ENCODE measurements at places on chromosomes 3 and 15. TPM values are rescaled to one million over a fixed set of nuclear protein-coding genes. Genes with fewer than 3 reads are reported as not detected.
A peak's percentile ranks its signal among the peaks of the same experiment; 100 is the strongest.

DNA sequence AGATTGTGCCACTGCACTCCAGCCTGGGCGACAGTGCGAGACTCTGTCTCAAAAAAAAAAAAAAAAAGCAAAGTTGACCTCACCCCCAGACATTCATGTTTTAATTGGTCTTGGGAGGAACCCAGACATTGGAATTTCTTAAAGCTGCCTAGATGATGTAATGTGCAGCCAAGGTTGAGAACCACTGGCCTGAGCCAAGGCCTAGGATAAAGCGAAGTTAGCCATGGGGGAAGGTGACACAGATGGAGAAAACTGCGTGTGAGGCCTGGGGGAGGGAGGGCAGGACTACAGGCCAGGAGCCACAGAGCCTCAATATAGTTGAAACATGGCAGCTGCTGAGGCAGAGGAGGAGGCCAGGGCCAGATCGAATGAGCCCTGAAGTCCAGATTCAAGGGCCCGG lies 21.0 kb downstream of the GLB1 start:
- no peak for DNase-seq

DNA sequence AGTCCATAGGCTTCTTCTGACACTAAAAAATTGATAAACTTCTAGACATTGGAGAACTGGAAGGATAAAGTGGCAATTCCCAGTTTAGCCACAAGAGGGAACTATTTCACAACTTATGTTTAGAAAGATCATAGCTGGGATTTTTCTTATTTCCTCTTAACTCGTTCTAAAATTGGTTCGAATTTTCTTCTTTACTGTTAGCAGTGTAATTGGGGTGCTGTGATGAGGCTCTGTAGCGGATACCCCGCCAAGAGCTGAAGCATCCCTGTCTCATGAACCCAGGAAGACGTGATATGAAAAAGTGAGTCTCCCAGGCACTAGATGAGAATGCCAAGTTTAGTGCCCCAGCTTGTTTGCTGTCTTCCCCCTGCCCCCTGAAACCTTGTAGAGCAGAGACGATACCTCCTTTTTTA lies 85.1 kb downstream of the PDCD6IP start:
- no peak for DNase-seq

GRCh38 chr3:24951180-24951579 lies 456.5 kb upstream of the THRB start:
- DNase-seq, result no peak

Gene GOLGA8O
- total RNA-seq, result not detected

DNA sequence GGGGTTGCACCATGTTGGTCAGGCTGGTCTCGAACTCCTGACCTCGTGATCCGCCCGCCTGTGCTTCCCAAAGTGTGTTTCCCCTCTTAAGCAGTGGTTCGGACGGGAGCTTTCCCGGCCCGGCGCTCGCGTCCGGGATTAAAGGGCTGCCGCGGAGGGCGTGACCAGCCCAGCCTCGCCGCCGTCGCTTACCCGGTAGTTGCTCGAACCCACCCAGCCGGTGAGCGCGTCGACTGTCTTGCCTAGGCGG lies 513 bp downstream of the CLASP2 start:
- DNase-seq, result peak; percentile 54

DNA sequence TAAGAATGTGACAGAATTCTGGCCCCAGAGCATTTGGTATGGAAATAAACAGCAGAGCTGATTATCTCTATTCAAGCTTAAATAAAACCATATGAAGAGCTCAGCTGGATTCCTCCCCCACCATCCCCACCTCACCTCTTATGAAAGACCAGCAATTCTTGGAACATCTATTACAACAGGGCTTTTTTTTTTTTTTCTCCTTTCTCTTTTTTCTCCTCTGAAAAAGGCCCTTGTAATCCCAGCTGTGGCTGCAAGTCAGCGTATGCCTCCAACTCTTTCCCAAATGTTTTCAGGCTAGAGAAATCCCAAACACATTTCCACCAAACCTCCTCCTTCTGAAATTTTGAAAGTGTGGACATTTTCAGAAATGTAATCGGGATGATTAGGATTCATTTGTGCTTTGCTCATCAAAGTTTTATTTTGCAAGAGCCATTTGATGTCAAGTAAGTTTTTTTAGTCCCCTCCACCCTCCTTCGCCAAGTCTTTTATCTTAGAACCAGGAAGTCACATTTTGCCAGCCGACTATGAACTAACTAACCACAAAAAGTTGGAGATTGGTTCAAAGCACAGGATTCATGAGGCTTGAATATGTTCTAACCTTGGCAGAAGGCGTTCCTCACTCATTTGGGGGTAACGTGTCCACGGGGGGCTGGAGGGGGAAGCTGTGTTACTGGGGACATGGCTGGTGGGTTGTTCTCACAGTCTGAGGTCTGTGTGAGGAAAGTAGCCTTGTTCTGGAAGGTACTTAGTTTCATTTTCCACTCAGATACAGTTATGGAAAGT lies 142.0 kb upstream of the PDZRN3 start:
- peak; percentile 46 for DNase-seq

Data from uterus (tissue), 4 donors.